ENCODE measurements at places on chromosomes 1 and 21. TPM values are rescaled to one million over a fixed set of nuclear protein-coding genes. Genes with fewer than 3 reads are reported as not detected.
A peak's percentile ranks its signal among the peaks of the same experiment; 100 is the strongest.

The ITGB2 gene
- 0.74 TPM for total RNA-seq

The CELA2A gene
- not detected for total RNA-seq

The AMY1A gene
- total RNA-seq: not detected

GRCh38 chr1:8473121-8473875 is 155.4 kb downstream of the SLC45A1 start:
- H3K4me1 ChIP-seq: peaks cover 50% of the 10 kb centered on the region
- H3K36me3 ChIP-seq: no peaks in the 10 kb centered on the region
- no peak overlapping the region for H3K4me3 ChIP-seq
- H3K27ac ChIP-seq: peak overlapping the region; percentile 18
- no peaks in the 10 kb centered on the region for H3K27me3 ChIP-seq

GRCh38 chr1:89069951-89070350 is 4.9 kb upstream of the GBP1 start:
- DNase-seq: no peak
- peaks cover 14% of the 10 kb centered on the region for H3K4me1 ChIP-seq
- no peak overlapping the region for H3K27ac ChIP-seq

All from mesothelial cell of epicardium (in vitro differentiated cells).